ENCODE measurements at places on chromosomes 6 and 20.

DNA sequence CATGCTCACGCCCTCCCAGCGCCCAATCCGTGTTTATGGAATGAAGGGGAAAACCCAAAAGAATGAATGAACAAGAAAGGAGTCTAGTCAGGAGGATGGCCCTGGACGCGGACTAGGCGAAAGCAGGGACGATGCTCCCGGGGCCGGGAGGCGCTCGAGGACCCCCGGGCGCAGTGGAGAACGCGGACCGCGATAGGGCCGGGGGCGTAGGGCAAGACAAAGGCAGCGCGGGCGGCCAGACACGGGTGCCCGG is 758 bp downstream of the GCLC start:
- DNase-seq: no peak

DNA sequence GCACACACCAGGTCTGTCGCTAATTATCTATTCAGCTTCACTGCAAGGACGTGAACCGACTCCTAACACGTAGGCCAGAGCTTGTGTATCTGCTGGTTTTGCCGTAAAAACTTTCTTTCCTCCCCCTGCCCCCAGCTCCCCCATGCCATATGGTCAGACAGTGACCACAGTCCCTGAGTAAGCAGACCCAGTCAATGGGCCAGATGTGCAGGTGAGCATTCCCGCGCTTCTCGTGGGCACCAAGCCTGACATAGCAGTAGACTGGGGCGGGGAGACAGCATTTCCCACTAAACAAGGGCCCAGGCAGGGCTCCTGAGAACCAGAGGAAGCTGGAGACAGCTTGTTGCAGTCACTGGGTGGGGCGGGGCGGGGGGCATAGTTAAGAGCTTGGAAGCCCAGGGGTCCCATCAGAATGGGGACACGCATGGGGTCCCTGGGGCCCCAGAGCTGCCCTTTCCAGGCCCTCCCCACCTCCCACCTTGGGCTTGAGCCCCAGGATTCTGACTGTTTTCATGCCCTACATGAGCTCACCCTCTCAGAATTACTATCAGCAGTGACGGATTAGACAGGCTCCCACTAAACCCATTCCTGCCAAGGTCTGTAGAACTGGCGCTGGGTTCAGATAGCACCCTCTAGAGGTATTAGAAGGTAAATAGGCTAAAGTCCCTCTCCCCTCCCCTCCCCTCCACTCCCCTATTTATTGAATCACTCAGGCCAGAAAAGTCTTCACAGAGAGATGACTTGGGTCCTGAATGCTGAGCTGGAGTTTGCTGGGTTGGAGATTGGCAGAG is 51.8 kb downstream of the CDH26 start:
- no peak for DNase-seq

DNA sequence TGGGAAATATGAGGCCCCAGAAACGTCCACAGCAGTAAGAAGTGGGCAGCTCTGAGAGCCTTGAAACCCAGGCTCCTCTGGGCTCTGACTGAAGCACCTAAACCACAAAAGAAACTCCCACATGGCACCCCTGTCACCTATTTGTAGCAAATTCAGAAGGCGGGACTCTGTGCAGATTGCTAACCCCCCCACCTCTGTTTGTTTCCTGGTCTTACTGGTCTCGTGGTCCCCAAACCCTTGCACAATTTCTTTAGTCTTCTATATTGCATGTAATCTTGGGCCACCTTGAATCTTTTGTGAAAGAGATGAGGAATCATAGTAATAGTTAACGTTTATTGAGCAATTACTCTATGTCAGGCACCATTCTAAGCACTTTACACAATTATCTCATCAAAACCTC is 154.3 kb downstream of the PREX1 start:
- DNase-seq: no peak

DNA sequence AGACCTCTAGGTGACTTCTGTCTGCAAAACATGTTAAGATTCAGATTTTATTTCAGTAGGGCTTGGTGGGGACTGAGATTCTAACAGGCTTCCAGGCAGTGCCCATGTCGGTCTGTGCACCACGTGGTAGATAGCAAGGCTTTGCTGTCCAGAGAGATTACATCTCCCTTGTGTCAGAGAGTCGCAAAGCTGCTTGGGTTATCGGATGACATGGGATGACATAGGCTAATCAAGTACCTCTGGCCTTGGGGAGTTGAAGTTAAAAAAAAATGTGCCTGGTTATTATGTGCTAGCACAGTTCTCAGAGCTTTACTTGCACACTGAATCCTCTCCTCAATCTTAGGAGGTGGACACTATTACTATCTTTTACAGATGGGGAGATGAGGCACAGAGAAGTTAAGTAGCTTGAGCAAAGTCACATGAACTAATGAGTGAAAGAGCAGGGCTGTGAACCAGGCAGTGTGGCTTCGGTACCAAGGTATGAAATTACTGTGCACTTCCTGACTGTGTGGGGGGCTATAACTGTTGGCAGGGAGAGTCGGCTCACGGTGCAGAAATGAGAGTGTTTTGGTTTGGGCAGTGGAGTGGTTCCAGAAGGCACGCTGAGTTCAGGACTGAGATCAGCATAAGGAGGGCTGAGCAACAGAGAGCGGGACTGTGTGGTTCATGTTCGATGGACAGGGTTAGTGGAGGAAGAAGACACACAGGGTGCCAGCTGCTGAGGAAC is 41.1 kb downstream of the FARS2 start:
- DNase-seq: no peak

- no peak for DNase-seq
These were observed 57.7 kb upstream of the UST start for GRCh38 chr6:148689168-148689567.

DNA sequence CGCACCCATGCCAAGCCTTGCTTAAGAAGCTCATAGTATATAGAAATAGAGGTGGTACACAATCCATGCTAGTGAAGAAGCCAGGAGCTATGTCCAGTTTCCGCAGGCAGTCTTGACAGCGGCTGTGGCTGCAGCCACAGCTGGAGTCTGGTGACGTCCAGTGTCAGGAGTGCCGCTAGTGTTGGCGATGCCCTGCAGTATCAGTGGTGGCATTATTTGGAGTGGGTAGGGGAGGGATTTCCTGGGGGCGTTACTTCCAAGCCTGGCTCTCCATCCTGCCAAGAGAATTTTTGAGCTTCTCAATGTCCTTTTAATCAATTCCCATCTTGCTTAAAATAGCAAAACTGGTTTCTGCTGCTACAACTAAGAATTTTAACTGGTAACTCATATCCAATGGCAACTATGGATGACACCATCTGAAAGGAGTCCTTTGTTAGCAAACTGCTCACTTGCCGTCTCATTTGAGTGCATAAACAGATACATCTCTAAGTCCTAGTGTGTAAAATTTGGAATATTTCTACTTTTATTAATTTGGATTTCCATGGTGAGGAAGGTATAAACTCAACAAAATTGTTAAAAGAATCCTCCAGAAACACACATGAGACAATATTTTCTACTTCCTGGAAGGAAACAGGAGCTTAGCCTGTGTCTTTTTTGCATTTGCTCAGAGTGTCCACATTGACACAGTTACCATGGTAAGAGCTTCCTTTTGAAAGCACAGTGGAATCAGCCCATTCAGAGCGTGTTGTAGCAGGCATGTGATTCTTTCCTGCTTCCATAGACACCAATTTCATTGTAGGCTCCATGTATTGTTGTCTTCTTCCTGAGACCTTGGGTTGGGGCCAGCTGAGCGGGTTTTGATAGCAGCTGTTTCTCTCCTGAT is 44.6 kb upstream of the PXDC1 start:
- DNase-seq: no peak

DNA sequence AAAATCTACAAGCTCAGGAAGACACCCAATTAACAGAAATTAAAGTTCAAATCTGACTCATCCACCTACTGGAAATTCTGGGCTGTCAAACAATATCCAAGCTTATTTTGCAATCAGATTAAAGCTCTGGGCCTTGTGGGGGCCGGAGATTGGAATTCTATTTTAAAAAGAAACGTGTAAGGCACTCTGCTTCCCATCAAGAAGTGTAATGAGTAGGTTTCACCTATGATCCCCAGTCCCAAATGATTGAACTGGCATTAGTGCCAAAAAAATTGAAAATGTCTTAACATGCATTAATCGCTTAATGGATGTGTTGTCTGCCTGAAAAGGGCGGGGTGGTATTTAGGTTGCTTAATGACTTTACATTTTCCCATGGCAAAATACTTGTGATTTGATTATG is 542.4 kb upstream of the BTBD3 start:
- no peak for DNase-seq

DNA sequence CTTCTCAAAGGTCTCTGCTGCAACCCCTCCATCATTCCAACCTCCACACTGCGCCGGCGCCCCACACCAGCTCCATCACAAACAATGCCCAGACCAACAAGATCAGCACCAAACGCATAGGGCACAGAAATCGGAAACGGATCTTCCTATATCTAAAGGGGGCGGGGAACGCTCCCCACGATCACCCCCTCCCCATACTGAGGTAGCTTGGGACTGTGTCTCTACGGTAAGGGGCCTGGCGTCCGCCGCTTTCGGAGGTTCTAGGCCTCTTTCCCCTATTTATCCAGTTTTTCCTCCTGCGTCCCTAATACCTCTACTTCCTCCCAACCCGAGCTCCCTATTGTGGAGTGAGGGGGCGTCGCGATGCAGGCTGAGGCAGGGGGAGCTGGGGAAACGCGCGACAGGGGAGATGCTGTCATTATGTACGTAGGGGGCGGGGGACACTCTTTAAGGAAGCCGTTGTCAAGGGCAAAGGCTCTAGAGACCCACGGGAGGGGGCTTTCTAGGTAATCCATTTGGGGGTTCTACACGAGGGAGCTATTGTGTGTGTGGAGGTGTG is 909 bp downstream of the DNAAF9 start:
- no peak for DNase-seq

- DNase-seq: peak; percentile 45
These were observed 4.6 kb upstream of the RAE1 start for GRCh38 chr20:57346477-57346876.

DNA sequence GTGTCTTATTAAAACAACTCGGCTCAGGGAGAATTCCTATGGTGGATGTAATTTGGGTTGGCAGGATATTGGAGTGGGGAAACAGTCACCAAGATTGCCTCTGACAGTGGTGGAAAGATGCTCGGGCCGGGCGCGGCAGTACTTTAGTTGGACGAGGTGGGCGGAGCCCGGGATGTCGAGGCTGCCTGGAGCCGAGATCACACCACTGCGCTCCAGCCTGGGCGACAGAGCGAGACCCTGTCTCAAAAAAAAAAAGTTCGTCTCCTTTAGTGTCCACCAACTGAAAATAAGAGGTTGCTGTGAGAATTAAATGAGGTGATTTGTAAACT is 621 bp downstream of the NOL7 start:
- peak; percentile 22 for DNase-seq

DNA sequence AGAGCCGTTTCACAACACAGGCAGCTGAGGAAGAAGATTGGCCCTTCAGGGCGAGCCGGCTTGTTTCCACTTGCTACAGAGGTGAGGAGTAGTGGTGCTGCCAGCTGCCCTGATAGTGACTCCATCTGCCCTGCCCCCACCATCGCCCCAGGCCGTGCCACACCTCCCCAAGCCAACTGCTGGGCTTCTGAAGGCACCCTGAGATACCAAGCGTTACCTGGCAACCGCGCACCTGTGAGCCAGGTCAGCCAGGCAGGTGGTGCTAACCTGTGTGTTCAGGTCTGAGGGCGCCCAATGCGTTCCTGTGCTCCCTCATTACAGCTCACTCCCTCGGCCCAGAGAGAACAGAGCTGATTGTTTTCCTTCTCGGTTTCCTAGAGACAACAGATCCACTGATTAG is 299.1 kb upstream of the ID4 start:
- DNase-seq: no peak

DNA sequence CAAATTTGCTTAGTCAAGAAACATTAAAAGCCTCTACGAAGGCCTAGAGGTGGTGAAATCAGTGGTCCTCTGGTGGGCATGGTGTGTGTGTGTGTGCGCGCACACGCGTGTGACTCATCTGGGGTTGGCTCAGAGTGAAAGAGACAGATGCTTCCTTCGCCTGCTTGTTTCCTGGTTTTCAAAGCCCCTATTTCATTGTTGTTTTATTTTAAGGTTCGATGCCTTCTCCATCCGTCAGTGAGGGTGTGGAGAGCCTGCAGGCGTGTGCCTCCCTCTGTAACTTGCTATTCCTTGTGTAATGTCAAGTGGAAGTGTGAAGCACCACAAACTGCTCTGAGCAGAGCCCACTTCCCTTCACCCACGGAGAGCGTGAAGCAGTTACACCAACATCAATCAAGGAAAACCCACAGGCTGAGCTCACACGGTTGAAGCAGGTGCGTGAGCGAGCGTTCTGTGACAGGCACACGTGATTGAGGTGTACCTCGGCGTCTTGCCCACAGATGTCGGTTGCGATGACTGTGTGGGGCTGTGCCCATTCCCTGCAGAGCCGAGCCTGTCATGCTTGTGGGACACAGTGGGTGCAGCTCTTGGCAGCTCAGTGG is 233.9 kb downstream of the PRL start:
- DNase-seq: peak; percentile 28
